Suprapubic skin (tissue), 4 donors: ENCODE measurements at places on chromosomes 4 and X. TPM values are rescaled to one million over a fixed set of nuclear protein-coding genes. Genes with fewer than 3 reads are reported as not detected.
A peak's percentile ranks its signal among the peaks of the same experiment; 100 is the strongest.

DNA sequence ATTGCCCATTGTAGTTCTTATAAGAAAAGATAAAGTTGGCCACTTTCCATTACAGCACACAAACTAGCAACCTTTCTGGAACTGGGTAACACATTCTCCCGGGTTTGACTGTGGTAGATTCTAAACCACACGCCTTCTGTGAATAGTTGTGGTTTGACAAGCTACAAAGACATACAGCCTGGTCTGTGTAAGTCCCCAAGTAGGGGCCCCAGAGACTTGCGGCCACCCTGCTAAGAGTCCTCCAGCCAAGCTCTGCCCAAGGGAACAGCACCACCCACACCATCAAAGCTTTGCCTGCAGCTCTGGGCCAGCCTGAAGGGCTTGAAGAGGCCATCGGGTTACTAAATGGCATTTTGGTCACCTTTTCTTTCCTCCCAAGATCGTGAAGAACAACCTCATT lies 203.4 kb downstream of the MAML3 start:
- no peak overlapping the region for H3K27ac ChIP-seq
- peaks cover 20% of the 10 kb centered on the region for H3K4me1 ChIP-seq
- no peaks in the 10 kb centered on the region for H3K27me3 ChIP-seq
- no peaks in the 10 kb centered on the region for H3K36me3 ChIP-seq

DNA sequence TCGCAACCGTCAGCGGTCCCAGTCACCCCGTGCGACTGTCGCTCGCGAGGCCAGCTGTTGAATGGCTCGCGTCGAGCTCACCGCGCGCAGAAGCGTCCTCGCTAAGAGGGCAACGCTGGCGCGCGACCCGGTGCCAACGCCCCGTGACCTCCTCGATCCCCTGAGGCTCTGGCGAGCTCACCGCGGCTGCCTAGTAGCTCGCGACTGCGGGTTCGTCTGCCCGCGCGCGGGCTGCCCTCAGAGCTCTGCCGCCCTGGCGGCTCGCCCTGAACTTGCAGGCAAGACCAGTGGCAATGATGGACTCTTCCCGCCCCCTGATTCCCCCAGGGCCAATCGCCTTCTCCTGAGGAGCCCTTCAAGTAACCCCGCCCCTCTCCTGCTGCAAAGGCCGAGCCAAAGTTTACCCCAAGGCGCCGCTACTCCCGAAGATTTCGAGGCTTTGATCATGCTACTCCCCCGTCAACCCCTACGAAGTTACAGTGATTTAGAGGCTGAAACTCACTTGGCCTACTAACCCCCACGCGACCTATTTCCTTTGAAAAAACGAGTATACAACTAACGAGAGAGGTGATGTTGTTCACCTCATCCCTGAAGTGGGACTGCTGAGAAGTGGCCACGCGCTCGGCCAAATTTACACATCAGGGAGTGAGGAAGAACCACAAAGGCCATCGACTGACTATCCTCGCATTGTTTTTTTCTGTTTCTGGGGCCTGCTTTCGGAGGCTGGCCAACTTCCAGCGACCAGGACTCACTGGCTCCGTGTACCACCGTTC lies 37.5 kb downstream of the PGRMC1 start:
- peak overlapping the region; percentile 14 for H3K4me3 ChIP-seq
- peaks cover 4% of the 10 kb centered on the region for H3K4me1 ChIP-seq
- no peak overlapping the region for H3K27ac ChIP-seq
- peaks cover 4% of the 10 kb centered on the region for H3K27me3 ChIP-seq
- DNase-seq, result no peak
- H3K36me3 ChIP-seq, result no peaks in the 10 kb centered on the region

Gene CXorf51A
- total RNA-seq, result not detected

- no peaks in the 10 kb centered on the region for H3K4me1 ChIP-seq
- no peak overlapping the region for H3K4me3 ChIP-seq
- H3K27ac ChIP-seq, result no peak overlapping the region
- peaks cover 41% of the 10 kb centered on the region for H3K36me3 ChIP-seq
- no peaks in the 10 kb centered on the region for H3K27me3 ChIP-seq
- no peak for DNase-seq
These were observed 105.6 kb downstream of the HUWE1 start for GRCh38 chrX:53580742-53581504.

DNA sequence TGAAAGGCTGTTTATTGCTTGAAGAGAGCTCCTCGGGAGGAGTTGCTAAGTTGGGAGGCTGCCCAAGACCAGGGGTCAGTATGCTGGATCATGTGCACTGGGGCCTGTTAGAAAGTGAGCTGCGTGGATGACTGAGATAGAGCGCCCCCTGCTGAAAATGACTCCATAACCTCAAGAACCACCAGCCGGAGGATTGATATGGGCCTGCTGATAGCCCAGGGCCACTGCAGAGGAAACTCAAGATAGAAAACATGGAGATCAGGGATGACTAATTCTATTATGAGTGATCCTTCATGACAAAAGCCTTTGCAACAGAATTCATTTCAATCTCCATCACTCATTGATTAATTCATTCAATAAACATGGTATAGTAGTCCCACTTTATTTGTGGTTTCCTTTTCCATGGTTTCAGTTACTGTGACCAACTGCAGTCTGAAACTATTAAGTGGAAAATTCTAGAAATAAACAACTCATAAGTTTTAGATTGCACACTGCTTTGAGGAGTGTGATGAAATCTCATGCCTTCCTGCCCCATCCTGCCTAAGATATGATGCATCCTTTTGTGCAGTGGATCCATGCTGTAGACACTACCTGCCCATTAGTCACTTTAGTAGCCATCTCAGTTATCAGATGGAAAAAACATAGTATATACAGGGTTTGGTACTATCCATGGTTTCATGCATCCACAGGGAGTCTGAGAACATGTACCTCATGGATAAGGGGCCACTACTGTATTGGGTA lies 126.7 kb upstream of the MBNL3 start:
- no peak overlapping the region for H3K4me3 ChIP-seq
- H3K4me1 ChIP-seq, result no peaks in the 10 kb centered on the region
- H3K36me3 ChIP-seq, result no peaks in the 10 kb centered on the region
- DNase-seq, result no peak
- H3K27ac ChIP-seq, result no peak overlapping the region

Gene PRR32
- total RNA-seq, result not detected

- H3K4me3 ChIP-seq, result no peak overlapping the region
- no peak for DNase-seq
- H3K4me1 ChIP-seq, result peaks cover 4% of the 10 kb centered on the region
- no peaks in the 10 kb centered on the region for H3K36me3 ChIP-seq
These were observed 124.5 kb upstream of the PJA1 start for GRCh38 chrX:69289793-69290123.

Gene MFAP3L
- 57.5 TPM for total RNA-seq

Gene PTTG2
- total RNA-seq, result not detected

Gene APLN
- 0.38 TPM for total RNA-seq

DNA sequence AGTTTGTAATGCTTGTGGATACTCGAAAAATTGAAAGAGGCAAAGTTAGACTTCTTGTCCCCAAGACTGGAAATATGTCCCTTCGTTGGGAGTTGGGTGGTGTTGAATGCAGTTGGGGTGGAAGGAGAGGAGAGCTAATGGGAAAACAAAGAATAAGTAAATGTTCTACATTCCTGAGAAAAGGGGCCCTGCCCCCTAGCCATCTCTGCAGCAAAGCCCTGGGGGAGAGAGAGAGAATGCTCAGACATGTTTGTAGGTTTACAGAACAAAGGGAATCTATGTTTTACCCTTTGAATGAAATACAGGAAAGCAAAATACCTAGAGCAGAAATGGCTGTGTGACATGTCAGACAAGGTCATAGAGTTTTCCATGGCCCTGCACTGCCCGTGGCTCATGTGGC lies 88.1 kb downstream of the RASL11B start:
- no peaks in the 10 kb centered on the region for H3K4me1 ChIP-seq
- H3K27me3 ChIP-seq, result no peaks in the 10 kb centered on the region
- H3K4me3 ChIP-seq, result no peak overlapping the region
- no peak overlapping the region for H3K27ac ChIP-seq
- DNase-seq, result no peak

GRCh38 chr4:152501846-152502536 lies 33.9 kb downstream of the FBXW7 start:
- no peak for DNase-seq
- H3K4me3 ChIP-seq, result no peak overlapping the region
- no peaks in the 10 kb centered on the region for H3K27me3 ChIP-seq
- H3K36me3 ChIP-seq, result no peaks in the 10 kb centered on the region

Gene BEND2
- not detected for total RNA-seq

Gene MYOZ2
- not detected for total RNA-seq

DNA sequence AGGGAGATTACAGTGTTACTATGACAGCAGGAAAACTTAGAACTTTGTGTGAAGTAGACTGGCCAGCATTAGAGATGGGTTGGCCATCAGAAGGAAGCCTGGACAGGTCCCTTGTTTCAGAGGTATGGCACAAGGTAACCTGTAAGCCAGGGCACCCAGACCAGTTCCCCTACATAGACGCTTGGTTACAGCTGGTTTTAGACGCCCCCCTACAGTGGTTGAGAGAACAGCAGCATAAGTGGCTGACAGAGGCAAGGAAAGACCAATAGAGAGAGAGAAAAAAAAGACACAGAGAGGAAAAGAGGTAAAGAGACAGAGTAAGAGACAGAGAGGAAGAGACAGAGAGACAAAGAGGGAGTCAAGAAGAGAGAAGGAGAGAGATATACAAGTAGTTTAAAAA lies 144.5 kb downstream of the GC start:
- H3K27ac ChIP-seq, result no peak overlapping the region
- H3K36me3 ChIP-seq, result no peaks in the 10 kb centered on the region
- DNase-seq, result no peak

Gene ADH4
- 0.98 TPM for total RNA-seq

- no peaks in the 10 kb centered on the region for H3K4me1 ChIP-seq
- no peak overlapping the region for H3K27ac ChIP-seq
- DNase-seq, result no peak
- no peaks in the 10 kb centered on the region for H3K27me3 ChIP-seq
These were observed 778.4 kb upstream of the AADAT start for GRCh38 chr4:170868170-170868569.

DNA sequence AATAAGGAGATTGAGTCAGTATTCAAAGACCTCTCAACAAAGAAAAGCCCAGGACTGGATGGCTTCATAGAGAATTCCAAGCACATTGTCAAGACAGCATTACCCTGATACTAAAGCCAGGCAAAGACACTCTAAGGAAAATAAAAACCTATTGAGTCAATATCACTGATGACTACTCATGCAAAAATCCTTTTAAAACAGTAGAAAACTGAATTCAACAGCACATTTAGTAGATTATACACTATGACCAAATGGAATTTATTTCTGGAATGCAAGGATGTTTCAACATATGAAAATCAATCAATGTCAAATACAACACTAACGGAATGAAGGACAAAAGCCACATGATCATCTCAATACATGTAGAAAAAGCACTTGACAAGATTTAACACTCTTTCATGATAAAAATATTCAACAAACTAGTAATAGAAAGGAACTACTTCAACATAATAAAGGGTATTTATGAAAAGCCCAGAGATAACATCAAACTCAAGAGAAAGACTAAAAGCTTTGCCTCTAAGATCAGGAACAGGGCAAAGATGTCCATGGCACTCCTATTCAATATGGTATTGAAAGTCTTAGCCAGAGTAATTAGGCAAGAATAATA lies 633.3 kb downstream of the ANKRD50 start:
- DNase-seq, result no peak
- no peak overlapping the region for H3K4me3 ChIP-seq
- H3K36me3 ChIP-seq, result no peaks in the 10 kb centered on the region

- DNase-seq, result no peak
- peaks cover 31% of the 10 kb centered on the region for H3K4me1 ChIP-seq
- no peak overlapping the region for H3K27ac ChIP-seq
- H3K27me3 ChIP-seq, result no peaks in the 10 kb centered on the region
These were observed 328.4 kb downstream of the CAMK2D start for GRCh38 chr4:113433116-113433515.

GRCh38 chr4:147994076-147994475 lies 262.2 kb downstream of the ARHGAP10 start:
- no peak overlapping the region for H3K4me3 ChIP-seq
- no peaks in the 10 kb centered on the region for H3K36me3 ChIP-seq
- no peaks in the 10 kb centered on the region for H3K27me3 ChIP-seq
- H3K4me1 ChIP-seq, result peaks cover 5% of the 10 kb centered on the region
- no peak overlapping the region for H3K27ac ChIP-seq

DNA sequence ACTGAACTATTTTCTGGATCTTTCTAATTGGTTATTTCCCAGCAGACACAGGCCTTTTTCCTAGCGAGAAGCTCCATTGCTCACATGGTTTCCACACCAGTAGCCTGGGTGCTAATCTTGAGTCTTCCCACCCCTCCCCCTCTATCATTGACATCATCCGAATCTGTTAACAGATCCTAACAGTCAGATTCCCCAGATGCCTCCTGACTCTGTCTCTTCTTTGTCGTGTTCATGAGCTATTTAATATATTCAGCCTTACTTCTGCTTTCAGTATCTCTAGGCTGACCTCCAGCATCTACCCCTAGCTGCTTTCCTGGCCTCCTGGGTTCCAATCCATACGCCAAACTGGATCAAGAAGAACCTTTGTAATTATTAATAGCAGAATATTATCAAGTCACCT lies 85.0 kb downstream of the CLNK start:
- no peak for DNase-seq
- no peaks in the 10 kb centered on the region for H3K4me1 ChIP-seq
- H3K36me3 ChIP-seq, result no peaks in the 10 kb centered on the region
- H3K4me3 ChIP-seq, result no peak overlapping the region
- H3K27ac ChIP-seq, result no peak overlapping the region

Gene MGST2
- 98.7 TPM for total RNA-seq

Gene C4orf50
- not detected for total RNA-seq

DNA sequence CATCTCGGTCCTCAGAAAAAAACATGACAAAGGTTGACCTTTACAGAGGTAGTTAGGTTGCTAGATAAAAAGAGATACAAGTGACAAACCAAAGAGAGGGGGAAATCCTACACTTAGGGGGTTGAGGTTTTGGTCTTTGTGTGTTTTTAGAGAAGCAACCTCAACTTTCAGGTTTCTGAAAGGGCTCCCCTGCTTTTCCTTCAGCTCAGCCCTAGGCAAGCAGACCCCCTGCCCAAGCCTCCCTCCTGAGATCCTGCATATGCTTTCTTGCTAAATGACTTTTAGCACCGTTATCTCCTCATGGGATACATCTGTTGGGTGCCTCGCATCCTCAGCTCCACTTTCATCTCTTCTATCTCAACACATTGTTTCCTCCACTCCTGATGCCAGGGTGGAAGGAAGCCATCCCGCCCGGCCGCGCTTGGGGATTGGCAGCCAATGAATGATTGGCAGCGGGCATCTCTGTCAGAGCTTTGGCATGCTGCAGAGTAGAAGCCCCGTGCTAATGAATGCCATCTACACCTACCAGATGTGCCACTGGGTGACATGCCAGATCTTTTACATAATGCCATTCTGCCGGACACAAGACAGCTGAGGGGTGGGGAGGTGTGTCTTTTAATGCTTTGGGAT lies 15.0 kb upstream of the PRDM8 start:
- H3K4me3 ChIP-seq, result no peak overlapping the region
- DNase-seq, result no peak
- H3K4me1 ChIP-seq, result peaks cover 32% of the 10 kb centered on the region
- H3K36me3 ChIP-seq, result no peaks in the 10 kb centered on the region
